ENCODE measurements at places on chromosomes 13 and 19. TPM values are rescaled to one million over a fixed set of nuclear protein-coding genes. Genes with fewer than 3 reads are reported as not detected.

RFPL4AL1 gene
- polyA plus RNA-seq = not detected

MEF2B gene
- polyA plus RNA-seq = 0.29 TPM

TMEM147 gene
- polyA plus RNA-seq = 158 TPM

DNA sequence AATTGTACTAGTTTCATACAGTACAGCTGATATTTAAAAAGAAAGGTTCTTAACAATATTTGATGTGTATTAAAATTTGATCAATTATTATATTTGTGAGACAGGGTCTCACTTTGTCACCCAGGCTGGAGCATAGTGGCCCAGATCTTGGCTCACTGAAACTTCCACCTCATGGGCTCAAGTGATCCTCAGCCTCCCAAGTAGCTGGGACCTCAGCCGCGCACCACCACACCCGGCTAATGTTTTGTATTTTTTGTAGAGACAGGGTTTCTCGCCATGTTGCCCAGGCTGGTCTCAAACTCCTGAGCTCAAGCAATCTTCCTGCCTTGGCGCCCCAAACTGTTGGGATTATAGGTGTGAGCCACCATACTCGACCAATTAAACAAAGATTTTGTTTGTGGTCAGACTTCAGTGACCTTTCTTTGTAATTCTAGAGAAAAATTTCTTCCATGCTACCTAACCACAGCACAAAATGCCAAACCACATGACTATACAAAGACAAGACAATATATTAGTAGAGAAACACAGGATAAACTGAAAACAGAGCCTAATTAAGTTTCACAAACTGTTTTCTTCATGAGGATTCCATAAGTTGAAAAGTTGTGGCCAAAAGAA lies 59.6 kb downstream of the RBM26 start:
- H3K4me1 ChIP-seq = no peaks in the 10 kb centered on the region
- no peak for DNase-seq
- H3K36me3 ChIP-seq = peaks cover 2% of the 10 kb centered on the region
- no peak overlapping the region for H3K27ac ChIP-seq
- no peak overlapping the region for H3K4me3 ChIP-seq

Measured in naive B cell (primary cell).